ENCODE measurements at places on chromosomes 2 and 18.

DNA sequence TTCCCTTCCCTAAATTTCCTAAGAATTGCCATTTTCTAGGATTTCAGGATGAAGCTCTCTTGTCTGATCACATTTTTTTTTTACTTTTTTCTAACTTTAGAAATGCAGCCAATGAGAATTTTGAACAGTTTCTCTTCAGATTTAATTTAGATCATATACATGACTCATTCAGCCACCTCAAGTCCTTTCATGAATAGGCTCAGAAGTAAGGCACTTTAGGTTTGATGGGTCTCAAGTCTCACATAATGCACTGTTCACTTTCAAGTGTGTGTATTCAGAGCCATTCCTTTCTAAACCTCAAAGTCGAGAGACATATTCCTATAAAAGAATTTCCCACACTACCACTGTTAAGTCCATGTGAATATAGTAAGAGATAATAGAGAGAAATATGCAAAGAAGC, 614.1 kb upstream of the VRK2 start:
- DNase-seq = no peak

DNA sequence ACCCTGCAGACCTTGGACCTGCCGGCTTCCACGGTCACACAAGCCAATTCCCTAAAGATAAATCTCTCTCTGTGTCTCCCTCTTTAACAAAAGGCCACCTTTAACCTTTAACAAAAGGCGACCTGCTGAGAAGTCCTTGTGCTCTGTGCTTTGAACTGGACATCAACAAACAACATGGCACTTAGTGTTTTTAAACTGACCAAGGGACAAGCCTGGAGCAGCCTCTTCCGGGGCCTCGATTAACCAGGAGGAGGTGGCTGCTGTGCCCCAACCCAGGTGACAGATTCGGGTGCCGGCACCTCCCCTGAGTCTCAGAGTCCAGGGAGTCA, 135.3 kb downstream of the RTP5 start:
- no peak for DNase-seq

- no peak for DNase-seq
These were observed 635.1 kb upstream of the SLC39A10 start for GRCh38 chr2:195021711-195022507.

GRCh38 chr2:143193121-143193520, 63.9 kb downstream of the ARHGAP15 start:
- no peak for DNase-seq

- DNase-seq = no peak
These were observed 120.7 kb downstream of the INHBB start for GRCh38 chr2:120466704-120467054.

GRCh38 chr2:150508497-150509137, 21.1 kb upstream of the RND3 start:
- no peak for DNase-seq

DNA sequence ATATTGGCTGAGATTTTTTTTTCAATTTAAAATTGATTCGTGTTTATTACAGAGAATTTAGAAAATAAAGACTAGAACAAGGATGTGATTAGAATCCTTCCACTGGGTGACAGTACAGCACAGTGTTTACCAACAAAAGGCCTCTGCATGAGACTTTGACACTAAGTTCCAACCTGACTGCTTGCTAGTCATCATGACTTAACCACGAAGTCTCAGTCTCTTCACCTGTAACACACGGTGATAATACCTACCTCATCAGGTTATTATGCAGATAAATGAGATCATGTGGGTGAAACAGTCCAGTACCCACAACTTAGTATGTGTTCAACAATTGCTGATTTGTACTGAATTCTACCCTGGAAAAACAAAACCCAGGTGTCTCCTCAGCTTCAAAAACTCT, 151.2 kb downstream of the STK39 start:
- DNase-seq = no peak

DNA sequence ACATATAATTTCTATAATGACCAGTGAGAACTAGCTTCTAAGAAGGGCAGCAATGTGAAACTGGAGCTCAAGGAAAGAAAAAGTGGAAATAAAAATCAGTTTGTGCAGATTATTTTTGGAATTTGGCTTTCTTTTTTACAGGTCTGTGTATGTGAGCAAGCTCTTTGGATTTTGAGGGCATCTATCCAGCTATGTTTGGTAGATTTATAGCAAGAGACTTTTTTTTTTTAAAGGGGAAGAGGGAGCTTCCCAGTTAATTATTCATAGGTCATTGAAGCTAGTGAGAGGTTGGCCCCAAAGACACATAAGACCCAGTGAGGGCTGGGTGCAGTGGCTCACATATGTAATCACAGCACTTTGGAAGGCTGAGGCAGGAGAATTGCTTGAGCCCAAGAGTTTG, 24.0 kb upstream of the COLEC12 start:
- no peak for DNase-seq

- no peak for DNase-seq
These were observed 431.1 kb upstream of the ZEB2 start for GRCh38 chr2:144950899-144951560.

- no peak for DNase-seq
These were observed 4.1 kb upstream of the SLC39A10 start for GRCh38 chr2:195652911-195653310.

DNA sequence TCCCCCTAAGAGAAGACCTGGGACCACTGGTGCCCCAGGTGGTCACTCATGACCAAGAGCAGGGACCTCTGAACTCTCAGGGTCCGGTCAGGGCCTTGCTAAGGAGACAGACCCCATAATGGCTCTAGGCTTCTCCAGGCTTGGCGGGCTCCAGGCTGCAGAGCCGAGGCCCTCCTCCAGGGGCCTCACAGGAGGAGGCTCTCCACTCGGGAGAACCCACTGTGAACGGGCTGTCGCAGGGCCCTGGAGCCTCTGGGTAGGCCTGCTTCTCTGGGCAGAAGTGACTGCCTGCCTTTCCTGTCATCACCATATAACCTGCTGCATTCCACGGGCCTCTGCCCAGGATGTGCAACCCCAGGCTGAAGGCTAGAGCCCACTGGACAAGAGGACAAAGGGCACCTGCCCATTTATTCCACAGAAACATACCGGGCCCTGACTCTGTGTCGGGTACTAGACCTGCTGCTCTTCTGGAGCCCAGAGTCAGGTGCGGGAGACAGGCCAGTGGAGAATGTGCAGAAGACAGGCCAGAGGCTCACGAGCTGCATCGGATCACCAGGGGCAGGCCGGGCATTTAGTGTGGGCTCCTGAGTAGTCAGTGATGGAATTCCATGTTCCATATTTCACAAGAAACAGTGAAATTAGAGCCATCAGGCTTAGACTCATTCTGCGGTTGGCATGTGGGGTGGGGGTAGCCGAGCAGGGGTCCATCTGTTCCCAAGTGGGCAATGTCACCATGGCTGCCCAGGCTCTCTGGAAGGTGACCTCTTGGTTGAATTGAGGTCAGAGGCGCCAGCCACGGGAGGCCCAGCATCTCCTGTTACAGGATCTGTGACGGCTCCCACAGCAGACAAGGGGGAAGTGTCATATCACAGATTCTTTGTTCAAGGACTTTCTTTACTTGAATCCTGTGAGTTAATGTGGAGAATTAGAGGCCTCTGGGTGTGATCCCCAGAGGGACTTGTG, 220.8 kb downstream of the SH3RF3 start:
- DNase-seq = no peak

DNA sequence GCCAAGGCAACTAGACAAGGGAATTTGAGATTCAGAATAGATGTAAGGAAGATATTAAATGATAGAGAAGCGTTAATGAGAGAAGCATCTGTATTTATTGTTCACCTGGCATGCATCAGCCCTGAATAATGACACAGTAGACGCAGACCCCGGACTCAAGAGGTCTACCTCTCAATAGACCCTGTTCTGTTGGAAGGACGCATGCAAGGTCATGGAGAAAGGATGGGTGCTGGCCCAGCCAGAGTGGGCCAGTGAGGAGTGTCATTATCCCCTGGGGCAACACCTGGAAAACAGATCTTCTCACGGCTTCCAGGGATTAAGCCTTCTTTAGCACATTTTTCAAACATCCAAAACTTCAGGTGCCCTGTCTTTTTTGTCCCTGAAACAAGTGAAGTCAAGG, 461.0 kb downstream of the EIPR1 start:
- no peak for DNase-seq

- DNase-seq = no peak
These were observed 69.8 kb downstream of the CIB4 start for GRCh38 chr2:26571316-26571715.

- no peak for DNase-seq
These were observed 1062.7 kb downstream of the DSC3 start for GRCh38 chr18:29979881-29980280.
